ENCODE measurements at places on chromosomes 4 and X.

- no peak for DNase-seq
Observed at GRCh38 chrX:21702725-21703124, 44.6 kb upstream of the KLHL34 start.

- no peak for DNase-seq
Observed at GRCh38 chr4:57668621-57669020, 558.4 kb upstream of the IGFBP7 start.

DNA sequence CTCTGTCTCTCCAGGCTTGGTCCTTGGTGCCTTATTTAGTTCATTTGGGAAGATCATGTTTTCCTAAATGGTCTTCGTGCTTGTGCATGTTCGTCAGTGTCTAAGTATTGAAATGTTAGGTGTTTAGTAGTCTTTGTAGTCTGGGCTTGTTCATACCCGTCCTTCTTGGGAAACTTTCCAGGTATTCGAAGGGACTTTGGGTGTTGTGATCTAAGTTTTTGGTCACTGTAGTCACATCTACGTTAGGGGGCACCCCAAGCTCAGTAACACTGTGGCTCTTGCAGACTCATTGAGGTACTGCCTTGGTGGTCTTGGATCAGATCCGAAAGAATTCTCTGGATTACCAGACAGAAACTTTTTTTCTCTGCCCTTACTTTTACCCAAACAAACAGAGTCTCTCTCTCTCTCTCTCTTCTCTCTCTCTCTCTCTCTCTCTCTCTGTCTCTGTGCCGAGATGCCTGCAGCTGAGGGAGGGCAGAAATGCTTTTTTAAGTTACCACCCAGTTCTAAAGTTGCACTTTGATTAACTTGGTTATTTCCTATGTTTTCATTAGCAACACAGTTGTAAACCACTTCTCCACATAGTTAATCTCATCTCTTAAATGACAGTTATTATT is 67.6 kb upstream of the SLC7A3 start:
- DNase-seq: no peak

- no peak for DNase-seq
Observed at GRCh38 chrX:71615954-71616353, 2.4 kb downstream of the CXCR3 start.

GRCh38 chrX:110123331-110123782 is 120.4 kb downstream of the TMEM164 start:
- DNase-seq: no peak

DNA sequence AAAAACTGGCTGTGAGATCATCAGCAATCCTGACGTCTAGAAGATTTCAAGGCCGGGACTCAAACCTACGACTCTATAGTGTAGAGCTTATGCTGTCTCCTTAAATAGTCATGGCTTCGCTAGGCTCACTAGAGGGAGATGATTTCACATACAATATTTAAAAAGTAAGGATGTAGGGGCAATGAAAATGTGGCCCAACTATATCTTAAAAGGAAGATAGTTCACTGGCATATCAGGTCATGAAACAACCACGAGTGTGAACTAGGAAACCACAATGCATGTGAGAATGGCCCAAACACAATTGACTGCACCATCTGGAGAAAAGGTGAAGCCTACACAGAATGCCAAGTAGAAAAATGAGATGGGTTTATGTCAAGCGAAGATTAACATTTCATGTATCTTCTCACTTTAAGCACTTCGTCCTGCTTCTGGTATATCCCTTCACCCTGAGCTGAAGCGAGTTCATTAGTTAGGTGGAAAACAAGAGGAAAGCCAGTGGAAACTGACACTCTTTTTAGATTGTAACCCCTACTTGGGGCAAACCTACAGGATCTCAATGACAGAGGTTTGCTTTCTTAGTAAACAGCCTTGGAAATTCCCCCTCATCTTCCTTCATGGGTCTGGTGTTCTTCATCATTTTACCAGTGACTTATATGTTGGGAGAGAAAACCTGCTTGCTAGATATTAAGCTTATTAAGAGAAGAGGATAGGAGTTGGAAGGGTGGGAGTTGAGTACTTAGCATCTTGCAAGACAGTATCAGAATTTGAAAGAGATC is 17.4 kb downstream of the FAM9C start:
- DNase-seq: no peak

All from tibial artery (tissue), 4 donors.